CD4-positive, alpha-beta T cell treated with Interleukin-12 subunit alpha and Interleukin-12 subunit beta, for 1 hour (primary cell): ENCODE measurements at places on chromosomes 4 and X.

DNA sequence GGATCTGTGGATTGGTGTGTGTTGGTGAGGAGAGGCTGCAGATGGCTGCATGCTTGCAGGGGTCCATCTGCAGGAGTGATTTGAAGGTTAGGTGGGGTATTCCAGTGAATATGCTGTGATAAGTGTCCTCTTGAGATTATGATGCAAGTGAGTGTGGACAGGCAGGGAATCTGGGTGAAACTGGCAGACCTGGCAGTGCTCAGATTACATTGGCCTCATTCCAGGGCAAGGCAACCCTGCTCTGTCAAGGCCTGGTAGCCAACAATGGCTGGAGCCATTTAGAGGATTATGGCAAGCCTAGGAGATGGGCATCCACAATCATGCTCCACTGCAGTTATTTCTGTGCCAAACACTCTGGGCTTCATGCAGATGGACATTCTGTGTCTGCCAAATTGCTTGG lies 113.9 kb downstream of the RTL3 start:
- DNase-seq: no peak

DNA sequence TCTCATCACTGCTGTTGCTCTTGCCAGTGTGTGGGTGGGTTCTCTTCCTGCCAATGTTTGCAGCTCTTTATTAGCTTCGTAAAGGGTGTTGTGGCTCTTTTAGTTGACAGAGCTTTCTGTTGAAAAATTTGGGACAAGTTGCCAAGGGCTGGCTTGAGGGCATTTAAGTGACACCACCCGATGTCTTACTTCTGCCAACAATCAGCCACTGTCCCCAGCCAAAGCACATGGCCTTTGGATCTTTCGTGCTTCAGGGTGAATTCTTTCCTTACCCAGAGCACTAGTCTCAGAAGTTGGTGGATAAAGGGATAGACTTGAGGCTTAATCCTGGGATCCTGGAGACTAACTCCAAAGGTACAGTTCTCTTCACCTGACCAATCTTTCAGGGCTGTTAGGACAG lies 113.6 kb downstream of the SOX3 start:
- DNase-seq: no peak

GRCh38 chrX:13078739-13079444 lies 34.5 kb upstream of the FAM9C start:
- DNase-seq: no peak

DNA sequence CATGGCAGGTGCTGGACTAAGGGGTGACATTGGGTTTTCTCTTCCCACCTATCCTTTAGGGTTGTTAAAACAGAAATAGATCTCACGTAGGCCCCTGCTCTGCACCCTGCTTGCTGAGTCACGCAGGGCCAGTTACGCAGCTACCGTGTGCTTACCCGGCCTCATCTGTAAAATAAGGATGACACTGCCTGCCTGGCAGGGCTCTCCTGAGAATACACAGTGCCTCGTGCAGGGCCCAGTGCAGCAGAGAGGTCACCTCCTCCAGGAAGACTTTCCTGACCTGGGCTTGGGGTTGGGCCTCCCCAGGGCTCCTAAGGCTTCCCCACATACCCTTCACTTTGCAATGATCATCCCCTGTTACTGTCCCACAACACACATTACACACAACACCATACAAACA lies 33.6 kb upstream of the JAKMIP1 start:
- no peak for DNase-seq
